ENCODE measurements at places on chromosomes 2 and 18.

DNA sequence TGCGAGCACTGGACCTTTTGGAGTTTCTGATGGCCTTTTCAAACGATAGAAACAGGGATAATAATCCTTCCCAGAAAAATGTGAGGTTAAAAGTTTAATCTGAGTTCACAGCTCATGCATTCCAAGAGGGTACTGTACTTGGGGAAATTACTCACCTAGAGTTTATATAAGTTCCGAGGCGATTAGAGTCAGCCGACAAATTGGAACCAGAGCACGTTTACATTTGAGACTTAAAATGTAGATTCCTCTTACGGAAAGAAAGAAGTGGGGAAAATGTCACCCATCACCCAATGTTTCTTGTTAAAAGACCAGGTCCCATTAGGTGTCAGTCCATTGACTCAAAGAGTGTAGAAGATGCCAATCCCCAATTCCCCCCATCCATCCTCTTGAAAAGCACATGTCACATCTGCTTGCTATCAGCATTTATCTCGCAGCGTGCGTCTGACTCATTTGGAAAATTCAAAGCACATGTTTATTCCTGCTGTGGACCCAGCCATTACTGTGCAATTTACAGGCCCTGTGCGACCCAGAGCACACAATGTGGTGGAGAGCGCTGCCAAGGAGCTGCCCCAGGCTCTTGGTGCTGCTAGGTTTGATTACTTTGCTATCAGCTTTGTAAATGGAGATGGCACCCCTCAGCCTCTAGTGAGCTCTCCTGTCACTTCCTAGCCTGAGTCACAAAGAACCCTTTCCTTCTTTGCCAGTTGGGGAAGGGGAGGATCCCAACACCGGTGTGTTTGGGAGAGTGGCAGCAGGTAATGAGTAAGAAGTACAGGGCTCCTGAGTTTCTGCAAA lies 104.8 kb downstream of the COLEC12 start:
- peak; percentile 89 for DNase-seq

DNA sequence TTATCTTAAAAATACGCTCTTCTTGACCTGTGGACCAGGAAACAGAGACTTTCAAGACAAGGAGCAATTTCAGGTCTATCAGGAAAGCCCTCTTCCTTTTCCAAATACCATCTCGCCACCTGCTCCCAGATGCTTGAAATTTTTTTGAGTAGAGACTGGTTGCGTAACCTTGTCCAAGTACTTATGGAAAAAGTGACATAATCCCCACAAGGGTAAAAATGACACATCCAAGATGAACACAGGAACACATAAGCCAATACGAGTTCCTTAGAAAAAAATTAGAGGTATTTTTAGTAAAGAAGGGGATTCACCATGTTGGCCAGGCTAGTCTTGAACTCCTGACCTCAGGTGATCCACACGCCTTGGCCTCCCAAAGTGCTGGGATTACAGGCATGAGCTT lies 1.8 kb downstream of the SERPINB13 start:
- no peak for DNase-seq

- no peak for DNase-seq
Measured at GRCh38 chr2:101295895-101296294, 12.6 kb downstream of the RNF149 start.

- DNase-seq: no peak
Measured at GRCh38 chr2:85387754-85388153, 22.4 kb downstream of the CAPG start.

DNA sequence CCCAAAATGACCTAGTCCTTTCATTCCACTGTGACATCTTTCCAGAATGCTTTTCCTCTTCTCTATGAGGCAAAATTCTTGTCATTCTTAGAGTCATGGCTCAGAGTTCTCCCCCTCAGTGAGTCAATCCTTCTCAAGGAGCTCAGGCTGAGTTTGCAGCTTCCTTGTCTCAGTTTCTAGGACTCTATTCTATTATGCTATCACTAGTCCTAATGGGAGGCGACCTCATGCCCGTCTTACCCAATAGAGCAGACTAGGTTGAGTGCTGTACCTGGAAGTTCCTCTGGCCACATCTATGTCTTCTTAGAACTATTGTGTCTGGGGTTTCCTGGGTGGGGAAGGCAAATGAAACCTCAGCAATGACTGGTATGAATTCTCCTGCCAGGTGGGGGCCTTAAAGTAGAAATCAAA lies 51.5 kb downstream of the HAUS1 start:
- no peak for DNase-seq

DNA sequence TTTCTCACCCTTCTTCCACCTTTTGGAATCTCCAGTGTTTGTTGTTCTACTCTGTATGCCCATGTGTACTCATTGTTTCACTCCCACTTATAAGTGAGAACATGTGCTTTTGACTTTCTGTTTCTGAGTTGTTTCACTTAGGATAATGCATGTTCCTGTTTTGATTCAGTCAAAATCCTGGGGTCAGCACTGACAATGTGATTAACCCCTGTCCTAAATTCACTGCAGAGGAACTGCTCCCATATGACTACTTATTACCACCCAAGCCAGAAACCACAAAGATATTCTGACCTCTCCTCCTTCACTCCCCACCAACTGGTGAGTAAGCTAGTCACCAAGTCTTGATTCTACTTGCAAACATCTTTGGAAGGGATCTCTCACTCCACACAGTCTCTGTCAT lies 251.4 kb upstream of the TCF4 start:
- DNase-seq: peak; percentile 47

DNA sequence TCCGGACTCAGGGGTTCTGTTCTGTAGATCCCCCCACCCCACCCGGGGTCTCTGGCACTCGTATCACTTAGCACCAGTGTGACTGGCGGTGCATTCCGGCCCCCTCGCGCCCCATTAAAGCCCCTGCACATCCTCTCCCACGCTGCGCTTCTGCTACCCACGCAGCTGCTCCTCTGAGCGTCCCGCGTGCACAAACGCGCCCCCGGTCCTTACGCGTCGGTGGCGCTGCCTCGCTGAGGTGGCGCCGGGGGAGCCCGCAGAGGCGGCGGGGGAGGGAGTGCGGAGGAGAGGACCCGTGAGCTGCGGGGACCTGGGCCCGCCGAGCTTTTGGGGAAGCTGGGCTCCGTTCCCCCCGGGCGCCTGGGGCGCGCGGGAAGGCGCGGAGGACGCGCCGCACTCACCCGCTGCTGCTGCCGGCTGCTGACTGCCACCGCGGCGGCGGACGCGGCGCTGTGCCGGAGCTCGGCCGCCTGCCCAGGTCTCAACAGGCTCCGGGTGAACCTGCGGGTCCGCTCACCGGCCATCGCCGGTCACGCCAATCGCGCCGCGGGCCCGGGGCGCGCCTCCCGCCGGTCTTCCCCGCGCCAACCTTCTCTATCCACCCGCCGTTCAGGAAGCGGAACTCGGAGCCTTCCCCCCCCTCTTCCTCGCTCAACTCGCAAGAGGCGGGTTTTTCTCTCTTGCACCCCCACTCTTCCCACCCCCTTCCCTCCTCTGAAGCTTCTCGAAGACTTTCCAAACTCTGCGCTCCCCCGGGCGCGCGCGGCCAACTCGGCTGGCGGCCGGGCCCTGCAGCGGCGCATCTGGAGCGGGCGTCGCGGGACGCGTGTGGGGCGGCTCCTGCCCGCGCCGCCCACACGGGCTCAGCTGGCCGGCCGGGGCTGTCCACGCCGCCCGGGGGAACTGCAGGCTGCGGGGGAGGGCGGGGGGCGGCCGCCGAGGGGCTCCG lies at the start of gene DOCK10:
DOCK10 (minus strand) TSS at position 618 of the 949 bp plus-strand sequence; CDS start at position 524, 94 bp downstream.
- no peak for DNase-seq

DNA sequence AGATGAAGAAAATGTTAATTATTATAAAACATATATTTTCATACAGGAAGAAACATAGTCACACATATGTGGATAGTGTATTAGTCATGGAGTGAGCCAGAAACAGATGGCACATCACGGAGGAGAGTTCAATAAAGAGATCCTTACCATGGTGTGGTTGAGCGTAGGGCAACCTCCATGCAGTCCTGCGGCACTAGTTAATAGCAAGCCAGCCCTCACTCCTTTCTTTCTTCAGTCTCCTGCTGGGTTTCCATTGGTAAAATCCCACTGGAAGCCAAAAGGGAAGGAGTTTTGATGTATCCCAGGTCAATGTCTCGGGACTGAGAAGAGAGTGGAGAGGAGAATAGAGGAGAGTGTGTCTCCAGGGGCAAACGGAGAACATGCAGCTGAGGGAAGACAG lies 328.1 kb downstream of the NR4A2 start:
- DNase-seq: no peak

DNA sequence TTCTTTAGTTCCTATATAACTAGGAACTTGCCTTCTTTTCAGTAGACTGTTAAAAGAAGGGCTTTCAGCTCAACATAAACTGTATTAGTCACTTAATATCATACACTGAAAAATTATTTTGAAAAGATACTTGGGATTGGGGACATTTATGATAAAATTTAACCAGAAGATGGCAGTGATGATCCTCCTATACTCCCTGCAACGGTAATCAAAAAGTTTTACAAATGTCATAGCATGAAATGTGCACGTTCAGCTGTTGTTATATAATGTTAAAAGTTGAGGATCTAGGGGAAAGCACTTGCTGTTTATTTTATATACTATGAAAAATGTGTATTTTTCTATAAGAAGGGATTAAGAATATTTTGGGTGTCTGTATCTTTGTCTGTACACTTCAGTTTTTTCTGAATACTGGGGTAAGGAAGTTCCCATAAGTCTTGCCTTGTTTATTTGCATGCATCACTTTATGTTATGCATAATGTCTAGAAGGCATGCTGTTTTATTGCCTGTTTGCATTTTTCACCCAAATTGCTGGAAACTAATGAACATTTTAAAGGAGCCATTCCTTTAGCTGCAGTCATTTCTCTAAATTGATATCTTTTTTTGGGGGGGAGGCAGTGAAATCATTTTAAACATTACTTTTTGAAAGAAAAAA lies 19.0 kb downstream of the DYNC1I2 start:
- no peak for DNase-seq

DNA sequence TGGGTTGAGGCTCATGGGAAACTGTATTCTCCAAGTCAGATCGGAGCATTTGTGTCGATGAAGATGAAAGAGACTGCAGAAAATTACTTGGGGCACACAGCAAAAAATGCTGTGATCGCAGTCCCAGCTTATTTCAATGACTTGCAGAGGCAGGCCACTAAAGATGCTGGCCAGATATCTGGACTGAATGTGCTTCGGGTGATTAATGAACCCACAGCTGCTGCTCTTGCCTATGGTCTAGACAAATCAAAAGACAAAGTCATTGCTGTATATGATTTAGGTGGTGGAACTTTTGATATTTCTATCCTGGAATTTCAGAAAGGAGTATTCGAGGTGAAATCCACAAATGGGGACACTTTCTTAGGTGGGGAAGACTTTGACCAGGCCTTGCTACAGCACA lies 336.6 kb downstream of the PAX3 start:
- no peak for DNase-seq

DNA sequence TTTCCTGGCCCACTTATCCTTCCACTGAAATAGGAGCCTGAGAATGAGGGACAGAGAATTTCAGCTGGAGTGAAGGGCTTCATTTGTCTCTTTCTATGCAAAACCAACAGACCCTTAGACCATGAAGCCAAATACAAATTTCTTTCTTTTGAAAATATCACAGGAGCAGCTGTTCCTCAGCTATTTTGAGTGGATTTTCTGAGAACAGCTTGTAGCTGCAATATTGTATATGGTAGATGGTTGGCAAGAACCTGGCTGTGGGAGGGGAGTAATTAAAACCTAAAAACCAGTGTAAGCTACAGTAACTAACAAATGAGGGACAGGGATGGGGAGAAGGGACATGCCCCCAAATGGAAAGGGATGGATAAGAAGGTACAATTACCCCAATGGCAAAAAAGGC lies 350.3 kb upstream of the CDH20 start:
- DNase-seq: no peak

DNA sequence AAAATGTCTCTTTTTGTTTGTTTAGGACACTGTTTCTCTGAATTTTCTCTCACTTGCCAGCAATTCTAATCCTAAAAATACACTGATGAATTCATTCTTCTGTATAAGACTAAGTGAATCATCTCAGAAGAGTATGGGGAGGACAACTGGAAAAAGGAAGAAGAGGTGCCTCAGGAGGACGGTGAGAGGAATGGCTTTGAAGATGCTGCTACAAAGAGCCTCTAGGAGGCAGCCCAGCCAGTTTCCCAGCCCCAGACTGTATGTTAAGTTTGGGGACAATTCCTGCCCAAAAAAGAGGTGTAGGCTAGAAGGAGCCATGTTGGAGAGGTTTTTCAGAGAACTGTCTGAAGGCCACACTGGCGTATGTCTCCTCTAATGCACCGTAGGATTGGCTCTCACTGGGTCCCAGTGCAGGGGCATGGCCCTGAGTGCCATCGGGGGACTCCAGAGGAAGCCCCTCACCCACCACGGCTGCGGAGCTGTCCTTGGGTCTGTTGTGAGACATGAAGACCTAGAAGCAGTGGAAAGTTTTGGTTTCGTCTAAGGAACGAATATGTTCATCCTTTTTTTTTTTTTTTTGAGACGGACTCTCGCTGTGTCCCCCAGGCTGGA lies 3.1 kb upstream of the SDC1 start:
- DNase-seq: no peak

GRCh38 chr2:18836436-18836835 lies 247.1 kb upstream of the NT5C1B start:
- DNase-seq: no peak

GRCh38 chr2:122469147-122469546 lies 713.7 kb downstream of the TSN start:
- no peak for DNase-seq

- no peak for DNase-seq
Measured at GRCh38 chr18:76364282-76365259, 130.5 kb downstream of the ZNF516 start.

GRCh38 chr2:126932529-126932928 lies 33.8 kb downstream of the TEX51 start:
- no peak for DNase-seq

- DNase-seq: no peak
Measured at GRCh38 chr18:7822435-7823331, 255.6 kb downstream of the PTPRM start.

DNA sequence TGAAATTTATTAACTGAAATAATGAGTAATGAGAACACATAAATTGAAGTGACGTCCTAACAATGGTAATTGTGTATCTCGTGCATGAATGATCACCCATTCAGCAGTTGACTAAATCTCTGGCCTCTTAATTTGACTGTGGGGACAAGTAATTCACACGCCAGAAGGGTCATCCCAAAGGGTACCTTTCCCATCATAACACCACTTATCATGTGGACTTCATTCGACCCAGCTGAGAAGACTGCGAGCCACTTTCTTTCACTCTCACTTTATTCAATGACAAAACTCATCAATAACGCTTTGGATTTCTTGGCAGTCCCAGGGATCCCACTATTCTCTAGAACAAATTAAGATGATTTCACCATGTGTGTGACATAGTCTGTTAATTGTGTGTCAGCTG lies 62.7 kb upstream of the LYPD1 start:
- DNase-seq: no peak
